ENCODE measurements at places on chromosomes 2 and 18. TPM values are rescaled to one million over a fixed set of nuclear protein-coding genes. Genes with fewer than 3 reads are reported as not detected.

- DNase-seq = peak; percentile 36
Measured at GRCh38 chr18:63025251-63026090, 294.1 kb downstream of the BCL2 start.

GRCh38 chr2:98543214-98543613 lies 65.1 kb downstream of the COA5 start:
- no peak for DNase-seq

Gene HRH4
- total RNA-seq = not detected

- peak; percentile 52 for DNase-seq
Measured at GRCh38 chr18:49768051-49768391, 45.3 kb downstream of the ACAA2 start.

GRCh38 chr18:8133888-8134287 lies 475.3 kb upstream of the RAB12 start:
- DNase-seq = no peak

Gene SP140
- total RNA-seq = 1.7 TPM

GRCh38 chr2:48228345-48228684 lies 301.6 kb upstream of the STON1 start:
- no peak for DNase-seq

DNA sequence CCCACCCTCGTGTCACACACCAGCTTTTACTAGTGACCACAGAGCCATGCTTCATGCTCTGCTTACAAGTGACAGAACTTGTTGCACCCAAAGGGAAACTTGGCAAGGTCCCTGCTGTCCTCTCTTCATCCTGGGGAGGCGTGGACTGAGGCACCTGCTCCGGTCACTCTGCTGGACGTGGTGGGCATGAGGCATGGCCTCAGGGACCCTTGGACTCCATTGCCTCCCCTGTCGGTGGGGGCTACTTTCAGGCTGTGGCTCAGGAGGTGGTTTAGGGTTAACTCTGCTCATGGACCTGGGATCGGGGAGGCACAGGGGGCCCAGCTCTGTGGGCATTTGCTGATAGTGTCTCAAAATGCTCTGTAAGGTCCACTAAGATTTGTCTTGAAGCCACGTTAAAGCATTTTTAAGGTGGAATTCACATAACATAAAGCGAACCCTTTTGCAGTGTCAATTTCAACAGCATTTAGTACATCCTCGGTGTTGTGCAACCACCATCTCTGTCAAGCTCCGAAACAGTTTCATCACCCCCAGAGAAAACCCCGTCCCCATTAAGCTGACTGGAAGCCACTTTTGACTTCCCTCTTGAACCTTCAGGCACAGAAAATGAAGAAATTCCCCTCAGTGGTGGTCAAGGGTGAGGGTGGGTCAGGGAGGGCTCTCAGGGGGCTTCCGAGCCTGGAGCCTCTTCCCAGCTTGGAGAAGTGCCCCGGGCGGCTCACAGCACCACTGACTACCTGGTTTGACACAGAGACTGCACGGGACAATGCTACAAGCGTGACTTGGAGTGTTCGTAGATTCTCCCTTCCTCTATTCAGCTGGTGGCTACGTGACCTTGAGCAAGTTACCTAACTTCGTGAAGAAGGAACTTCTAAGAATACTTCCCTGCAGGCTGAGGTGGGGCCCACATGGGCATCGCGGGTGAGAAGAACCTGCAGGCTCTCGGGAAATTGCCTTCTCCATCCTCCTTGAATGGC lies 100.0 kb upstream of the HDAC4 start:
- no peak for DNase-seq

DNA sequence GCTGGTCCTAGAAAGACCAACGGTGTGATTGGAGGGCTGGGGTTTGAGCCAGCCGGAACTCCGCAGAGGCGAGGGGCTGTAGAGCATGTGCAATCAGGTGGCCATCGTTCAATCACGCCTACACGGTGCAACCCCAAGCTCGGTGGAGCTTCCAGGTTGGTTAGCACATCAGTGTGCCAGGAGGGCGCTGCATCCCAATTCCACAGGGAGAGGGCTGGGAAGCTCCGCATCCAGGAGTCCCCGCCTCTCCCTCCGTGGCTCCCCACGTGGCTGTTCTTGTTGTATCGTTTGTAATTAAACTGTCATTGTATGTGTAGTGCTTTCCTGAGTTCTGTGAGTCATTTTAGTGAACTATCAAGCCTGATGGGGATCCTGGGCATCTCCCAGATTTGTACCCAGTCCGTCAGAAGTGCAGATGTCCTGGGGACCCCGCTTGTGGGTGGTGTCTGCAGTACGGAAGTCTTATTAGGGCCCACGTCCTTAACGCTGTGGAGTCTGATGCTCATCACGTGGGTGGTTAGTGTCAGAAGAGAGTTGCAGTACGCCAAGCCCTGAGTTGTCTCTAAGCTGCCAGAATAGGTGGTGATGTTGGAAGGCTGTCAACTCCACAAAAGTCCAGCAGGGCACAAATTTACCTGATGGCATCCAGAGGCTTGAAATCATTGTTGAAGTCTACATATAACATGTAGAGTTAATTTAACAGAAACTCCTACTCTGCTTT lies 20.6 kb upstream of the AMMECR1L start:
- DNase-seq = no peak

Gene MC4R
- not detected for total RNA-seq

Gene TEKT4
- total RNA-seq = not detected

- no peak for DNase-seq
Measured at GRCh38 chr2:44464437-44464836, 102.7 kb downstream of the CAMKMT start.

Gene SIX2
- 27.9 TPM for total RNA-seq

DNA sequence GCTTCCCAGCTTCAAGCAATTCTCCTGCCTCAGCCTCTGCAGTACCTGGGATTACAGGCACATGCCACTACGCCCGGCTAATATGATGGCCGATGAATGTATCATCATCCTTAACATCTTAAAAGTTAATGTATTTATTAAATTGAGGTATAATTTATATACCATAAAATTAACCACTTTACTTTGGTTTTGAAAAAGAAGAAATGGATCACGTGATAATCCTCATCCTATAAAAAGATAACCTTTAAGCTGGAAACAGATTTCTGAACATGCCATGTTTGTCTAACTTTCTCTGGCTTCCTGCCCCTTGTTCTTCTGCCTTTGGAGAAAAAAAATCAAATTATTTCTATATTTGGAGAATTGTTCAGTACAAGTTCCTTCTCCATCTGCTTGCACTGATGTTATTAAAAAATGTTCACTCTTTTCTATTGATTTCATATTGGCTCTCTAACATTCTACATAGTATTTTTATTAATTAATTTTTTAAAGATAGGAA lies 57.0 kb upstream of the ACTR3 start:
- DNase-seq = no peak

DNA sequence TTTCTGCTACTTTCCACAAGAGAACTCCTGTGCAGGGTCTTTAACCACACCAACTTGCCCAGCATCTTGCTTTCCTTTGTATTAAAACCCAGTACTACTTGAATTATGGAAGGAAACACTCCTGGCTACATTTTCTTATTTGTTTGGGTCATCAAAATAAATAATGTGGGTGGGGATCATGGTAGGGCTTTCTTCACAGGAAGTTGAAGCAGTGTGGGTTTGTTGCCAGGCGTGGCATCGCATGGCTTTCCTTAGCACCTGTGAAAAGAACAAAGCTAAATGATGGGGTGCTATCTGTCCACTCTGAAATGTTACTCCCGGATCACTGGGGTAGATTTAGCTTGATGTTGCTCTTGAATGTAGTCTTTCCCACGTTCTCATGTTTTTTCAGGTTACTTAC lies 18.7 kb downstream of the ARHGAP25 start:
- DNase-seq = no peak

DNA sequence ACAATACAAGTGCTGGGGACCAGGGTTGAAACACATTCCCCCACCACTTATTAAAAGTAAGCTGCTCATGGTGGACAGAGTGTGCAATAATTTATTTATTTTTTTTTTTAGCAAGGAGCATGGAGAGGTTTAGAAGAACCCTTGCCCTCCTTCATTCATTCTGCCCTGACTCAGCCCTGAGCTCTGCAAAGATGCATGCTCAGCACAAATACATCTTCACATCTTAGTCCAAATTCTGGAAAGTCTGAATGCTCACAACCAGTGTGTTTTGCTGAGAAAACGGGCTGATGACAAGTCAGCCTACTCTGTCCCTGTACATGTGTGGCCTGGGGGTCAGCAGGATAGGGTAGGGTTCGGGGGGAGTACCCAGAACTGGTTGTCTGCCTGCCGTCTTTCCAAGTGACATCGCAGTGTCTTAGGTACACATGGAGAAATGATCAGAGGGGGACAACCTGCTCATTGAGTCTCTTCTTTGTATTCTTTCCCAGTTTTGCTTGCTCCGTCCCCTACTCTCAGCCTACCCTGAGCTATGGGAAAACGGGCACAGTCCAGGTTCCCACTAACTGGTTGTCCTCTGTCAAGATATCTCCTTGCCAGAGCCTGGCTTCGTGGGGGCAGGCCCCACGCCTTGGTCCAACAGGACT lies 76.4 kb downstream of the ADD2 start:
- DNase-seq = no peak

- no peak for DNase-seq
Measured at GRCh38 chr18:46946656-46947282, 29.4 kb downstream of the KATNAL2 start.

Gene ANKRD29
- 31.0 TPM for total RNA-seq

DNA sequence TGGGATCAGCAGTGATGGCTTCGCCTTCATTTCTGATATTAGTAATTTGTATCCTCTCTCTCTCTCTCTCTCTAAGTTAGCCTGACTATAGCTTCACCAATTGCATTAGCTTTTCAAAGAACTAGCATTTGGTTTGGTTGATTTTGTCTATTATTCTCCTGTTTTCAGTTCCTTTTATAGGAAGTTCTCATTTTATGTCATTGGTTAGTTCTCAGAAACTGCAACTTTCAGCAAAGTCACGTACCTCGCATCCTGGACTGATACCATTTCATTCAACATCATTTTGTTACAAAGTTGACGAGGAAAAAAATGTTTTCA lies 450.8 kb downstream of the EIPR1 start:
- no peak for DNase-seq

Gene EPB41L3
- total RNA-seq = 39.5 TPM

GRCh38 chr2:177403838-177404237 lies 11.3 kb downstream of the AGPS start:
- DNase-seq = no peak

DNA sequence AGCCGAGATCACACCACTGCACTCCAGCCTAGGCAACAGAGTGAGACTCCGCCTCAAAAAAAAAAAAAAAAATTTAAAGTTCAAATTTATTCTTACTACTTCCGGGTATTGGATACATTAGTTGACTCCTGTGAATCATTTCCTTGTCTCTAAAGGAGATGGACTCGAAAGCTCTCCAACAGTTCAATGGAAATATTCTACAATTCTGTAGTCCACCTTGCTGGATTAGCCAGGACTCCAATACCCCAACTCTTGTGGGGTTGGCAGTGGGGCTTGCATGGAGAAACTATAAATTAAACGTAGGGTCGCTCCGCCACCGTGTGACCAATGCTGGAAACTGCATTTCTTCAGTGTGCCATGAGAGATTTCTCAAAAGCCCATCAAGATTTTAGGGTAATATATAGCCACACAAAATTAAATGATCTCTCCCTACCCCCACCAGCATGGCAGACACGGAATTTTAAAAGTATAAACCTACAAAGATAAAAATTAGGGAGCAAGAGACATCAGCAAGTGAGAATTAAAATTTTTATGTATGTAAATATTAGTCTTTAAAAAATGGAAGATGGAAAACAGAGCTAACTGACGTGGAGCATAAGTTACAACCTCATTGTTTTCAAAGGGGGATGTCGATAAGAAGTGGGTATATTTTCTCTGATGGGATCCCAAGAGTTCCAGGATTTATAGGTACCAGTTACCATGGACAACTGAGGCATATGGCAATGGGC lies 27.8 kb upstream of the GAREM2 start:
- DNase-seq = peak; percentile 80

- no peak for DNase-seq
Measured at GRCh38 chr2:131044757-131045150, 48.5 kb downstream of the FAM168B start.

Gene NCKAP5
- 3.2 TPM for total RNA-seq

DNA sequence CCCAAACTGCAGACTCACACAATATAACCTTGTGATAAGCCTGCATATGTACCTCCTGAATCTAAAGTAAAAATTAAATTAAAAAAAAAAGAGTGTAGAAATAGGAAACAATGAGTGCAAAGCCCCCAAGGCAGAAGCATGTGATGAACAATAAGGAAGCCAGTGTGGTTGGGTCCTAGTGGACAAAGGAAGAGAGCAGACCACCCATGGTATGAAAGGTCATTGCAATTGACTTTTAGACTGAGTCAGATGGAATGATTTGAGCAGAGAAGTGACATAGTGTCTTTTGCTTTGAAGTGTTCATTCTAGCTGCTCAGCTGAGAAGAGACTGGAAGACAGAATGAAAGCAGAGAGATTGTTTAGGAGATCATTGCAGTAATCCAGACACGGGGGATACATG lies 417.1 kb downstream of the RAD51AP2 start:
- no peak for DNase-seq

Measured in PC-3 (cell line).